ENCODE measurements at places on chromosomes 6 and 20.

DNA sequence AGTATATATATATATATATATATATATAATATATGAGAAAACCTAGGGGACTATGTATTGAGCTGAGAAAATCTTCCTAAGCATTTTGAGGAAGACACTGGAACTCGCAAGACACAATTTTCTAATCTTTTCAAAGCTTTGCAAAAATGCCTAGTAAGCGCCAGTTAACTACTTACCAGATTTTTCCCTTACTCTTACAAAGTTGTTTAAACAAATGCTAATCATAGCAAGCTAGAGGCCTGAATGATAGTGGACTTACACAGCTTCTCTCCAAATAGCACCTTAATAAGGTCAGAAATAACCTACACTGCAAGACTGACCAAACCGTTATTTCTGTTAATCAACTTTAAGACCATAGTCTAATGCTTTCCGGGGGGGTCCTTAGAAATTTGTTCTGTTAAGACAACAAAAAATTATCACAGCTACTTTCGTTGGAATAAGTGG is 56.1 kb upstream of the HFE start:
- DNase-seq: no peak

- DNase-seq: no peak
These were observed 11.1 kb downstream of the MTHFD1L start for GRCh38 chr6:150876598-150876997.

- DNase-seq: no peak
These were observed 15.0 kb downstream of the CALHM6 start for GRCh38 chr6:116476002-116476678.

DNA sequence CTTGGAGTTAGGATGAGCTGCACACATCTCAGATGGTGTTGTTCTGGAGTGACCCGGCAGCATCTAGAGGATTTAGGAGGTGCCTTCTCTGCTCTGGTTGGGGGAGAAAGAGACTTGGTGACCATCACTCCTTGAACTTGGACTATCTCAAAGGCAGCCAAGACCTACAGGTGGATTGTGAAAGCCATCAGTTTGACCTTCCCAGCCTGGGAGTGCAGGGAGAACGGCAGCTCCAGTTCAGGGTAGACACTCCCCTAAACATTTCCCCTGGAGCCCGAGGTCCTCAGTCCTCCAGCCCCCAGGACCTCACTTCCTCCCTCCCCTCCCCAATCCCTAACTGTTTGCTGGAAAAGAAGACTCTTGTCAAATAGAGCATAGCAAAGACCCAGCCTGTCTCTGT is 128.7 kb upstream of the ARMC2 start:
- DNase-seq: no peak

DNA sequence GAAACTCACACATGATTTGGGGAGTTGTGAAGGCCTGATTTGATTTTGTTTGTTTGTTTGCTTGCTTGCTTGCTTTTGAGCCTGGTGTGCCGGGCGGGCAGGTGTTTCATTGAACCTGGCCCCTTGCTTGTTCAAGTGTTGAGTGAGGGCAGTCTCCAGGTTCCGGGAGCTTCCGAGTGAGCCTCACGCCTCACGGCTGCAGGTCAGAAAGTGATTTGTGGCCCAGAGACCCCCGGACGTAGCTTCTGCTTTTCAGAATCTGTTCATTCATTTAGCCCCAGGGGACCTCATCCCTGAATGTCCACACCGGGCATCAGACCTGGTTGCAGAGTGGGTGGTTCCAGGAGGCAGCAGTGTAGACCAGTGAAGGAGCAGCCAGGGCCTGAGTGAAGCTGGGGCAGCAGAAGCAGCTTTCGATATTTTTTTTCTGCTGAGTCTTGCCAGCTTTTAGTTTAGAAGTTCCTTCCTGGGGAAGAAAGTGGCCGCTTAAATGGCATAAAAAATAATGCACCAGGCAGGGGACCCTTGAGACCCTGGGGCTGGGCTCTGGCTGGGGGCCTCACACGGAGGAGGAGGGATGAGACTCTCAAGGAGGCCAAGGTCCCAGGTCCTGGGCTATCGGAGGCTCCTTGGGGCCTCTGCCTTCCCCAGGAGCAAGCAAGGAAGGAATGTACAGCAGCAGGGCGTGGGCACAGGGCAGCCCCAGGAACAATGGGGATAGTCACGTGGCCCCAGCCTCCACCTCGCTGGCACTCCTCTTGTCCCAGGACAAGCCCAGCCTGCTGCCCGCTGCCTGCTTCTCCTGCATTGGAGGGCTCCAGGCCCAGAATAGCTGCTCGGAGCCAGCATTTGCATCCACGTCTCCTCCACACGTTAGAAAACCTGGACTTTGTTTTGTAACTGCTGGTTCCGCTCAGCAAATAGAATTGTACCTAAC is 89.2 kb upstream of the BHLHE23 start:
- DNase-seq: no peak

- no peak for DNase-seq
These were observed 44.2 kb downstream of the NOX3 start for GRCh38 chr6:155411154-155412052.

- DNase-seq: no peak
These were observed 17.3 kb downstream of the BPHL start for GRCh38 chr6:3135668-3136291.

DNA sequence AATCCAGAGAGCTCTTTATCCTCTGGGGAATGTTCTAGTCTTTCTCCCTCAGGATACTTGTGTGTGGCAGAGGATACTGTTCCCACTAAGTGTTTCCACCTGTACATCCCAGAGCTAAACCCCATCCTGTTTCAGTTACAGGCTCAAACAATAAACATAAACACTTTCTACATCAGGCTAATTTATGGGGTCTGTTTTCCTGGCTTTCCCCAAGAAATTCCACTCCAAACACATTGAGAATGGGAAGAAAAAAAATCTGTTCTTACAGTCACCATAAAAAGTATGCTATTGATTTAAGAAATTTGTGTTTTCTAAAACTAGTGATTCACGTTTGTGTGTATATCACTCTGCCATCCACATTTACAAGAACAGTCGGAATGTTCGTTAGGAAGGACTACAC is 293.9 kb upstream of the FOXQ1 start:
- DNase-seq: no peak

DNA sequence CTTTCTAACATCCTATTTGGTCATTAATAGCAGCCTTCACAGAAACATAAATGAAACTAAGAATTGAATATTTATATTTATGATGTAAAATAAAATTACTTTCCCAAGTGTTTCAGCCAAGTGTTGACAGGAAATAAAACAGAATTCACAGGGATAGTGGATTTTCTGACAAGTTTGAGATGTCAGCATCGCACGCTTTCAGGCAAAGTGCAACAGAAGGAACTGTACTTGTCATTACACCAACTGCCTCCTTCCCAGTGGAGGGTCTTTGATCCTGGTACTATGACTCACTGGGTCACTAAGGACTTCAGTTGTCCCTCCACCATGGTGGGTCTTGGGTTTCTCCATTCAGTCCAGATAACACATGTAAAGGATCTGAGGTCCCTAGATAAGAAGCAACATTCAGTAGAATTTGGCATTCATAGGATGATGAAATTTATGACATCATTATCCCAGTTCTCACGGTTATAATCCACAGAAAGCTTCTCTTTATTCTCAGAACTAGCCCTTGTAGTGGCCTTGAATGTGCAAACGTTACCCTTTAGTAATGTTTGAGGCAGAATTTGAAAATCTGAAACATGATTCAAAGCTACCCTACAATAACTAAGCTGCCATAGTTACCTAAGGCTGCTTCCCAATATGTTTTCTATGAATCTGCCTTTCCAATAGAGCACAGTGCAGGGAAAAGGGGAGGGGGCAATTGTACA is 3.8 kb upstream of the TNFAIP3 start:
- no peak for DNase-seq

GRCh38 chr6:46269447-46270229 is 98.9 kb upstream of the ENPP5 start:
- no peak for DNase-seq

DNA sequence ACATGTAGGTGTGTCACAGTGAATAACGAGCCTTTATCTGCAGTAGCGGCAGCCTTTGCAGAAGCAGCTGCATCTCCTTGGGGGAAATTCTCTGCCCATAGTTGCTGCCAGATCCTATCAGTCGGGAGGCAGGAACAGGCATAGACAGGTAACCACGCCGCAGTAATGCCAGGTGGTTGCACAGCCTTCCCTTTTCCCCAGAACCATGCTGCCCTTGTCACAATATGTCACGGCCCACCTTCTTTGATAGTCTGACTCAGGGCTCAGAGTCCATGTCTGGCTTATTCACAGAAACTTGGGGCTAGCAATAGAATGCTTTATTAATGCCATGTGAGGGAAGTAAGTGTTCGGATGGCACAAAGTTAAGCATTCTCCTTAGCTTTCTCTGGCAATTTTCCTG is 76.6 kb downstream of the F13A1 start:
- no peak for DNase-seq

DNA sequence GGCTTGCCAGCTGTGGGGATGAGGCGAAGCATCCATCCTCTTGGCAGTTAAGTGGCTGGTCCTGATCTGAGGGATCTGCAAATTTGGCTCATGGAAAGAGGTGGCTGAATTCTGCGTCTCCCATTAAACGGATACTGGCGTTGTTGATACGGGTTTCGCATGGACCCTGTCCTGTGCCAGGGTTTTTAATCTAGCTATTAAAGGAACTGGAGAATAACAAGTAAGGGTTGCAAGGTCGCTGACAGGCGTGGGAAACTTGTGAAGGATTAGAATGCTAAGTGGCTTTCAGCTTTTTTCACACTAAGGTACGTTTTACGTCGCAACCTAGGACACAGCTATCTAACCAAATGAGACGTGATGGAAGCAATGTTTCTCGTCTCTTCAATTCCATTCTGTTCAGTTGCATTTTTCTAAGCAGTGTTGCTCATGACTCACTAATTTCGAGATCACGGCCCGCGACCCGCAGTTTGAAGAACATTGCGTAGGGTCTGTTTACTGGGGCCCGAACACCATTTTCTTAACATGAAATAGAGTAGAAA is 852 bp downstream of the GMNN start:
- DNase-seq: no peak

DNA sequence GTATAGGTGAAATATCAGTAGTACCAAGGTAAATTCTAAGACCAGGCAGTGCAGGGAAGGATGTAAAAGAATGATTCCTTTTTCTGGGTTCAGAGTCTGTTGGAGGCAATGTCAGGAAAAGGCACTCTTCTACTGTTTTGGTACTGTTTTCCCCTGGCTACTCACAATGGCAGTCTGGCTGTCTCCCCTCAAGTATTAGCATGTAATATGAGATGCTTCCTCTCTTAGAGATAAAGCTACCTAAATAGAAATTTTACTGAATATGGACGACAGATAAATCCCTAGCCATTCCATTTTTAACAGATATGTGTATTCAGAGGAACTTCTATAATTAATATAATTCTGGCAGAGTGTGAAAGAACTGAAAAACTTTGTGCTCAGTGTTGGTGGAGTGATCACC is 3.5 kb downstream of the RNF8 start:
- DNase-seq: no peak

All from NCI-H2107 (cell line).